ENCODE measurements at places on chromosomes 2 and 18. TPM values are rescaled to one million over a fixed set of nuclear protein-coding genes. Genes with fewer than 3 reads are reported as not detected.

DNA sequence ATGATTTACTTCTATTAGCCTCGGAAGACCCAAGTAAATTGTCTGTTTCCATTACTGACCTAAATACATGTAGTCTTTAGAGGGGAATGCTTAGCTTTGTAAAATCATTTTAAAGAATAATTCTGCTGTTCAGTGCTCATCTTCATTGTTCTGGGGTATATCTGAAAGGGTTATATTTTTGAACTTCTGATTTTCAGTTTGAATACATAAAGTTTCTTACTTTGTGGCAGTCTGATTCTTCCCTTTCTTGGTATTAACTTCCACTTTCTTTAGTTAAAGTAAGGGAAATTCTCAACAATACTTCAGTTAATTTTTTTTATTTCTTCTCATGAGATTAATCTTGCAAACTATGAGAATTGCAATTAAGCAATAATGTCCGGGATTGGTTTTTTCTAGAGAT is 148.4 kb downstream of the DOCK10 start:
- no peaks in the 10 kb centered on the region for H3K4me1 ChIP-seq
- H3K27ac ChIP-seq: no peak overlapping the region
- H3K36me3 ChIP-seq: no peaks in the 10 kb centered on the region

DNA sequence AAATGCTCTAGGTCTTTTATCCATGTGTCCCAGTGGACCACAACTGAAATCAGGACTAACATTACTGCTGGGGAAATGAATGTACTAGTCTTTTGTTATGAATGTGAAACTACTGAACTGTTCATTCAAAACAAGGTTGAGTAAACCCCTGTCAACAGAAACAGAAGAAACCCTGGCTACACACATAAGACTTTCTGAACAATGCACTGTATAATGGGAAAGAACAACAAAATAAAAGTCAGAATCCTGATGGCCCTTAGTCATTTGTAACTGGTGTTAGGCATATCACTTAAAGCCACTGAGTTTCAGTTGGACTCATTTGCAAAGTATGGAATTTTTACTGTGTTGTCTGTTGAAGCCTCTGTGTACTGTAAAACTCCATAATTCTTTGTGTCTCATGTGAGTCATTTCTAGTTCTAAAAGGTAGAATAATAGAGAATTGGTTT is 77.0 kb upstream of the UBXN4 start:
- no peak for DNase-seq
- no peak overlapping the region for H3K27ac ChIP-seq
- no peak overlapping the region for H3K4me3 ChIP-seq
- H3K27me3 ChIP-seq: no peaks in the 10 kb centered on the region

GRCh38 chr2:136110526-136110925 is 7.4 kb downstream of the CXCR4 start:
- no peak overlapping the region for H3K4me3 ChIP-seq
- H3K27ac ChIP-seq: no peak overlapping the region
- no peaks in the 10 kb centered on the region for H3K36me3 ChIP-seq
- DNase-seq: no peak
- H3K27me3 ChIP-seq: no peaks in the 10 kb centered on the region

Gene FAM228A
- total RNA-seq: not detected

DNA sequence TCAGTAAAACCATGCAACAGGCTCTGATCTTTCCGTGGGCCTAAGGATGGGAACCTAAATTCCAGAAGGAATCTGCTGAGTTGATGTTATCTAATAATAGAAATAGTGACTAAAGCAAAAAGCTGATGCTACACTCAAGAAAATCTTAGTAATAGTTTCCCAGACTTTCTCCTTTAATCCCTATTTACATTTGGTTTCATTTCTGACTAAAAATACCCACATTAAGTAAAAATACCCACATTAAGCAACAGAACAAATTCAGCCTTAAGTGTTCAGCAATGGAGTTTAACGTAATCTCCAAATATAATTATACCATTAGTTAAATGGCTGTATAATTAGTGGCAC is 50.3 kb downstream of the CCBE1 start:
- no peaks in the 10 kb centered on the region for H3K36me3 ChIP-seq
- no peaks in the 10 kb centered on the region for H3K4me1 ChIP-seq

DNA sequence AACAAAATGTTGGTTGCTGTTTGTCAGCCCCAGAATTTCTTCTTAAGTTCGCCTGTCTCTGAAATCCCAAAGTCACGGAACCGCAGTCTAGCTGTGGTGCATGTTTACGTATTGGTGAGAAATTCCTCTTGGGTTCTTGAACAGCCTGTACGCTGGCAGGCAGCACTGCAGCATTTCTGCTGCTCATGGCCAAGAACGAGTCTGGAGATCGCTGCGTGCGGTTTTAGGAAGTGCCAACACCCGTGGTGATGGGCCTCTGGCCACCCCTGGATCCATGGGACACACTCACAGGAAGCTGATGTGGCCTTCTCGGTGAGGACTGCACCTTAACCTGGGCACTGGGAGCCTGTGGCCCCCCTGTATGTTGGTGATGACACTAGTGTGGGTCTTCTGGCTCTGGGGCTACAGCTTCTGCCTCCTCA is 23.7 kb downstream of the ASB1 start:
- H3K27me3 ChIP-seq: no peaks in the 10 kb centered on the region
- peaks cover 39% of the 10 kb centered on the region for H3K4me1 ChIP-seq
- peaks cover 59% of the 10 kb centered on the region for H3K36me3 ChIP-seq
- no peak for DNase-seq

GRCh38 chr2:85418132-85419008 is at the start of gene SH2D6:
TSS of gene SH2D6 (plus strand) at chr2:85418714. CDS start at chr2:85429466, 10,752 bp downstream.
- H3K27me3 ChIP-seq: no peaks in the 10 kb centered on the region
- H3K4me3 ChIP-seq: peak within 1 kb of the TSS; percentile 80
- peak within 1 kb of the TSS; percentile 83 for H3K27ac ChIP-seq
- peaks cover 79% of the 10 kb centered on the region for H3K4me1 ChIP-seq
- no peaks in the 10 kb centered on the region for H3K36me3 ChIP-seq

GRCh38 chr2:134412639-134412999 is 158.7 kb downstream of the MGAT5 start:
- H3K27ac ChIP-seq: peak overlapping the region; percentile 89
- no peaks in the 10 kb centered on the region for H3K27me3 ChIP-seq
- H3K4me3 ChIP-seq: peak overlapping the region; percentile 69
- no peak for DNase-seq
- H3K36me3 ChIP-seq: no peaks in the 10 kb centered on the region

Gene PSTPIP2
- total RNA-seq: 0.51 TPM

Gene ARHGAP15
- not detected for total RNA-seq

Gene UGT1A7
- not detected for total RNA-seq

GRCh38 chr2:222878877-222879603 is 18.2 kb downstream of the ACSL3 start:
- no peak overlapping the region for H3K4me3 ChIP-seq
- no peak overlapping the region for H3K27ac ChIP-seq
- no peaks in the 10 kb centered on the region for H3K36me3 ChIP-seq

DNA sequence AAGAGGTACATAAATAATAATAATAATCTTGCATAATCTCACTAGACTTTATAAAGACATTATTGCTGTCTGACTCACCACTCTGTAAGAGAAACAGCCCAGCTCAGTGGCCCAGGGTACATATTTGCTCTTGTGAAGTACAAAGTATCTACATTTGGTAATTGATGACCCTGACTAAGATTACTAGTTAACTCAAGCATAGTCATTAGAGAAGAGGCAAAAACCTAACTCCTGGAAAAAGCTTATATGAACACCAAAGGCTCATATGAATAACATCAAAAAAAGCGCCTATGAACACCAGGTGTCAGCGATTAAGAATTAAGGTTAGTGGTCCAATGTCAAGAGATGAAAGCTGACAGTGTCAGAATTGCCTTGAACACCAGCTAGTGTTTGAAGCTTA is 38.4 kb downstream of the RAD51AP2 start:
- H3K4me3 ChIP-seq: peak overlapping the region; percentile 34
- peak overlapping the region; percentile 61 for H3K27ac ChIP-seq
- DNase-seq: peak; percentile 96

DNA sequence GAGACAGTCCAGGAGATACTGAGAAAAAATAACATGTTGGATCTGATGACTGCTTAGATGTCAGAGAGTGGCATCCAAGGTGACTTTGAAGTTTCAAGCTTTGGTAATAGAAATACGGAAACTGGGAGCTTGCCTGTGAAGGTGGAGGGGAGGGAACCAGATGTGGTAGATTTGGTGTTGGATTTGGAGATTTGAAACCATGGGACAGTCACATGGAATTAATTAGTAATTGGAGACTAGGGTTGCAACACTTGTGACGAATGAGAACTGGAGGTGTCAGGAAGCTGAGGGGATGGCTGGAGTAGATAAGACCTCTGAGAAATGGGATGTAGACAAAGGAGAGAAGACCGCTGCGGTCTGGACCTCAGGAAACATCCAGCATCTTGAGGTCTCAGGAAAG is 46.7 kb downstream of the RPL37A start:
- H3K4me1 ChIP-seq: peaks cover 14% of the 10 kb centered on the region
- H3K36me3 ChIP-seq: no peaks in the 10 kb centered on the region
- no peak overlapping the region for H3K27ac ChIP-seq
- no peaks in the 10 kb centered on the region for H3K27me3 ChIP-seq
- no peak overlapping the region for H3K4me3 ChIP-seq

GRCh38 chr18:33369711-33370449 is 70.6 kb downstream of the CCDC178 start:
- H3K4me3 ChIP-seq: no peak overlapping the region
- H3K36me3 ChIP-seq: no peaks in the 10 kb centered on the region
- H3K27me3 ChIP-seq: no peaks in the 10 kb centered on the region
- H3K27ac ChIP-seq: no peak overlapping the region

- no peak overlapping the region for H3K4me3 ChIP-seq
- H3K27me3 ChIP-seq: peaks cover 3% of the 10 kb centered on the region
- no peak overlapping the region for H3K27ac ChIP-seq
- H3K4me1 ChIP-seq: no peaks in the 10 kb centered on the region
Measured at GRCh38 chr18:77600674-77601073, 351.0 kb downstream of the GALR1 start.

- no peak for DNase-seq
- no peaks in the 10 kb centered on the region for H3K4me1 ChIP-seq
- H3K36me3 ChIP-seq: no peaks in the 10 kb centered on the region
- H3K27me3 ChIP-seq: peaks cover 23% of the 10 kb centered on the region
- no peak overlapping the region for H3K27ac ChIP-seq
- no peak overlapping the region for H3K4me3 ChIP-seq
Measured at GRCh38 chr18:306608-307255, 38.9 kb upstream of the THOC1 start.

DNA sequence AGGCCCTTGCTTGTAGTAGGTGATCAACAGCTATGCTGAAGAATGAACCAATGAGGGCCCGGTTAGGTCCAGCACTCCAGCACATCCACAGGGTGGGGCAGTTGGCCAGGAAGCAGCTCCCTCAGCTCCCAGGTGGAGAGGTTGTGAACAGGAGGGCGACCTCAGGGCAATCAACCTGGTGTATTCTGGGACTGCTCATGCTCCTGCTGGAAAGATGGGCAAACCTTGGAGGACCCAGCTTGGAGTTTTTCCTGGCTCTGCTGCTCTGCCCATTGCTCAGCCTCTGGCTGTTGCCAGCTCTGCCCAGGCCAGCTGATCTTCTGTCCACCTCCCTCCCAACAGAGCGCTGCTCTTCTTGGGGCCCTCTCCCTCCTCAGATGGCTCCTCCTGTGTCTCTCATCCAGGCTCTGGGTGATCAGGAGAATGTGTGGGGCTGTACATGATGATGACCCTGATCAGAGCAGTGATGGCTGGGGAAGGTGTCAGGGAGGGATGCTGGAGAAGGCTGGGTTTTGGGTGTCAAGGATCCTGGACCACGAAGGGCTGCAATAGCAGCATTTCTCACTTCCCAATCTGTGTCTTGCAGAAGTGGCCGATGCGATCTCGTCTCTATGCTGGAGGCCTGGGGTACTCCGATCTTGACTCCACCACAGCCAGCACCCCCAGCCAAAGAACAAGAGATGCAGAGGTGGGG is 3.4 kb downstream of the TCF23 start:
- peaks cover 72% of the 10 kb centered on the region for H3K4me1 ChIP-seq
- H3K4me3 ChIP-seq: no peak overlapping the region
- no peak overlapping the region for H3K27ac ChIP-seq
- peaks cover 2% of the 10 kb centered on the region for H3K27me3 ChIP-seq

All from HepG2 (cell line).